ENCODE measurements at places on chromosomes 1 and 21. TPM values are rescaled to one million over a fixed set of nuclear protein-coding genes. Genes with fewer than 3 reads are reported as not detected.

Gene FPGT
- 10.7 TPM for total RNA-seq

DNA sequence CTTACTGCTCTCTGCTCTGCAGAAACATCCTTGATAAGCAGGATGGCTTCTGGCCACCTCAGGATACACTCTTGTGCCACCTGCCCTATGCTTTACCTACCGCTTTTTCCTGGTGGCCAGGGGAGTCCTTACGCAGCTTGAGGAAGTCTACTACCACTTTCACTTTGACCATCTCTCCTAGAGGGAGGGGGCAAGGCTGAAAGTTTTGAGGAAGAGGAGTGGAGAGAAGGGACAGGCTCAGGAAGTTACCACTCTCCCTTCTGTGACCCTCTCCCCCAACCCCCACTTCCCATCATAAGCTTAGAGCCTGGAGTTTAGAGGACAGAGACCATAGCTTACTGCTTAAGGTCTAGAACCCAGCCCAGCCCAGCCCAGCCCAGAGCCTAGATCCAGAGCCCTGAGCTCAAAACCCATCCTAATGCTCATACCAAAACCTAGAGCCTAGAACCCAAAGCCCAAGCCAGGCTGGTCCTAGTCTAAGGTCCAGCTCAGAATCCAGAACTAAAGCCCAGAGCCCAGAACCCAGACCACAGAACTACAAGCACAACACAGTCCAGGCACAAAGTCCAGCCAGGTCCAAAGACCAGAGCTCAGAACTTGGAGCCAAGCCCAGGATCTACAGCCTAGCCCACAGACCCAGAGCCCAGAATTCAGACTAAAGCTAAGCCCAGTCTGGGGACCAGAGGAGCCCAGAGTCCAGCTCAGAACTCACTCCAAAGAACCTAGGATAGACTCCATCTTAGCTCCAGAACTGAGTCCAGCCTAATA, 18.0 kb upstream of the MFSD2A start:
- DNase-seq, result no peak

DNA sequence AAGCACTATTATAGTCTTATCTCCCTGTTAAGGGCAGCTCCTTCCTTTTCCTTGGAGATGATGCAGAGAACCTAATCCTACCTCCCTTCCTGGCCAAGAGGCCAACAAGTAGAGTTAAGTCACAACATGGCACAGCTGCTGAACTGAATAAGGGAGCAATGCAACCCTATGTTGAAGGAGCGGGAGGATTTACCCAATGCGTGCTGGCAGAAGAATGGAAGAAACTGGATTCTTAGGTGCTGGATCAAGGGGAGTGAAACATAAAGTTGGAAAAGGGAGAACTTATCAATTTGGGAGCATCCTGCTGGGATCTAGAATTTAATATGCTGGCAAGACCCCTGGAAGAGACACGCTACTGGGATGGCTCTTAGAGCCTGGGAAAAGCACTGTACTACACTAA, 12.0 kb upstream of the HUNK start:
- DNase-seq, result no peak

- DNase-seq, result no peak
Measured at GRCh38 chr1:65434760-65435159, 14.3 kb downstream of the LEPR start.

Measured in dermis blood vessel endothelial cell (primary cell).